ENCODE measurements at places on chromosomes 2 and 18.

DNA sequence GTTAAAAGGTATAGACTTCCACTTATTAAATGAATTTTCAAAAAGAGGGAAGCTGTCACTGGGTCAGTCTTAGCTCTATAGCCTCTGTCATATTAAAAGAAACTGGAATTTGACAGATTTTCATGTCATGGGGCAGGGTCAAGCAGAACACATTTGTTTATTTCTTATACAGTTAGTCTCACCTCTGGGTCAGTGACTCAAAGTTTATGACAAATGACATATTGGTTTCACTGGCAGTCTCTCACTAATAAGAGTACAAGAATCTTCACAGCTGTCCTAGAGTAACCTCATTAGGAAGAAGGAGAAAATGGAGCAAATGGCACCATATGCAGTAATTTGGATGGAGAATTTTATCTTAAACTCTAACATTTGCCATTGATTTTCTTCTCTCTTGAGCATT, 63.2 kb downstream of the MBD2 start:
- H3K4me1 ChIP-seq, result peaks cover 71% of the 10 kb centered on the region
- H3K27ac ChIP-seq, result peak overlapping the region; percentile 61
- peaks cover 69% of the 10 kb centered on the region for H3K36me3 ChIP-seq
- H3K4me3 ChIP-seq, result 0 out of 2 replicates have a peak overlapping the region, but pooled peaks have one; percentile 18
- H3K27me3 ChIP-seq, result peaks cover 3% of the 10 kb centered on the region

DNA sequence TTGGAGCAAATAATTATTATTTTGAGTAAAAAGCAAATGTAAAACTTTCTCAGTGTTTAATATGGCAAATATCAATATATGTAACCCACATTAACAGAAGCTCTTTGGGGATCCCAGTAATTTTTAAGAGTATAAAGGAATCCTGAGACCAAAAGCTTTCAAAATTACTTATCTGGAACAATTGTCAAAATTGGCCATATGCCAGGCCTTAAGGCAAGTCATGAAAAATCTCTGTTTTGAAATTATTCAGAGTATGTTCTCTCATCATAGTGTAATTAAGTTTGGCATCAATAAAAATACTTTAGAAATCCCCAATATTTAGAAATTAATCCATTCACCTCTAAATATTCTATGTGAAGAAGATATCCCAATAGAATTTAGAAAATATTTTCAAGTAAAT, 225.3 kb upstream of the ARL4C start:
- no peaks in the 10 kb centered on the region for H3K36me3 ChIP-seq
- no peak for DNase-seq
- H3K4me3 ChIP-seq, result no peak overlapping the region
- peaks cover 18% of the 10 kb centered on the region for H3K4me1 ChIP-seq

GRCh38 chr2:129068543-129068942, 749.9 kb upstream of the HS6ST1 start:
- no peak for DNase-seq
- H3K27me3 ChIP-seq, result no peaks in the 10 kb centered on the region
- H3K4me1 ChIP-seq, result no peaks in the 10 kb centered on the region
- no peak overlapping the region for H3K27ac ChIP-seq

DNA sequence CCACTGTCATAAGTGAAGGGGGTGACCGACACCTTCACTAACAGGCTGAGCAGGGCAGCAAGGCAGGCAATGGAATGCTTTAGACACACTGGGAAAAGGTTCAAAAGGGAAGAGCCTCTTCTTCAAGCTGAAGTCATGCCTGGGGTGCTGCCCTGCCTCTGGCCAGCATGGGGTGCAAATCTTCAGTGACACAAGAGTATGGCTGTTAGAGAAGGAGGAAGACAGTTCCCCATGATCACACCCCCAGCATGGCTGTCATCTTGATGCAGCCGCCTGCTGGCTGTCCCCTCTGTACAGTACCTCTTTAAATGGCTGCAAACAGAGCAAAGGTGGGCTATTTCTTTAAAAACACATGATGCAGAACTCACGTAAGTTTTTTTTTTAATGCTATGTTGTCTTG, 71.9 kb downstream of the INPP4A start:
- H3K4me3 ChIP-seq, result no peak overlapping the region
- no peaks in the 10 kb centered on the region for H3K27me3 ChIP-seq
- H3K27ac ChIP-seq, result no peak overlapping the region
- H3K36me3 ChIP-seq, result no peaks in the 10 kb centered on the region
- no peak for DNase-seq

GRCh38 chr18:29191263-29191662, 1014.3 kb upstream of the CDH2 start:
- no peaks in the 10 kb centered on the region for H3K27me3 ChIP-seq
- no peak overlapping the region for H3K27ac ChIP-seq
- H3K4me3 ChIP-seq, result no peak overlapping the region

DNA sequence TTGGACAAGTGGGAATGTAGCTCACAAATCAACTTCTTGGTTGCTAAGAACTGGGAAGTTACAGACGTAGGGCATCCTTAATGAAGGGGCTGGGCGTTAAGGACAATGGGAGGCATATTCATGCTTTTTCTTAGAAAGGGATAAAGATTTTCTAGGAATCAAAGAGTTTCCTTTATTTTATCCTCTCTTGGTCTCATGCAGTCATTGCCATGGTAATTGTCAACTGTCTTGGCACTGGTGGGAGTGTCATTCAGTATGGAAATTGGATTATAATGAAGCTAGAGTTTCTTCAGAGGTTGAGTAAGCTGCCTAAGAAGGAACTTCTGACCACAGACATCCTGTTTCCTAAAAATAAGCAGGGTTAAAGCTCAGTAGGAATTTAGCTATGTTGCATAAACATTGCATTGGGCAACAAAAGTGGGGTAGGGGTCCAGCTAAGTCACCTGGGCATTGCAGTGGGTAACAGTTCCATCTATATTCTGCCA, 114.0 kb downstream of the LYPD6B start:
- peaks cover 21% of the 10 kb centered on the region for H3K36me3 ChIP-seq
- peaks cover 47% of the 10 kb centered on the region for H3K4me1 ChIP-seq
- no peak for DNase-seq
- H3K4me3 ChIP-seq, result no peak overlapping the region
- H3K27ac ChIP-seq, result peak overlapping the region; percentile 35
